ENCODE measurements at places on chromosomes 2 and 18. TPM values are rescaled to one million over a fixed set of nuclear protein-coding genes. Genes with fewer than 3 reads are reported as not detected.
A peak's percentile ranks its signal among the peaks of the same experiment; 100 is the strongest.

DNA sequence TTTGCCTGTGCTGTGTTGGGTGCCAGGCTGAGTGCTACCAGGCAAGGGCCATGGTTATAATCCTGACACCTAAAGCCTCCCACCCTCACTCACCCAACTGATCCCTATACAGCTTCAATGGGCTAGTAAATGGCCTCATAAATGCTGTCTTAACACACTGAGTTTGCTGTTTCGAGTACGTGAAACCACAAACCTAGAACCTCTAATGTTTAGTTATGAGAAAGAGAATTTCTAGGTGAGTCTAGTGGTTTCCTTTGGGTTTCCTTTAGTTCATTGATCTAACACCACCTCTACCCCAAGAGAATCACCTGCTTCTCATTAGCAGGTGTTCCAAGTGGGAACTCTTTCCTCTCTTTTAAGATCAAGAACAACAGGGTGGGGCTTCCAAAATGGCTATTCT is 172.0 kb downstream of the MC4R start:
- H3K4me1 ChIP-seq: peaks cover 5% of the 10 kb centered on the region
- no peaks in the 10 kb centered on the region for H3K27me3 ChIP-seq
- H3K36me3 ChIP-seq: no peaks in the 10 kb centered on the region
- H3K4me3 ChIP-seq: no peak overlapping the region
- H3K27ac ChIP-seq: no peak overlapping the region
- DNase-seq: no peak

GRCh38 chr2:181955010-181955409 is 30.6 kb upstream of the PPP1R1C start:
- DNase-seq: peak; percentile 40
- H3K36me3 ChIP-seq: no peaks in the 10 kb centered on the region
- no peaks in the 10 kb centered on the region for H3K27me3 ChIP-seq
- peaks cover 20% of the 10 kb centered on the region for H3K4me1 ChIP-seq

- H3K27me3 ChIP-seq: peaks cover 31% of the 10 kb centered on the region
- no peak overlapping the region for H3K27ac ChIP-seq
- H3K4me3 ChIP-seq: no peak overlapping the region
- DNase-seq: no peak
- H3K4me1 ChIP-seq: no peaks in the 10 kb centered on the region
Measured at GRCh38 chr18:49581371-49581770, 19.5 kb downstream of the LIPG start.

DNA sequence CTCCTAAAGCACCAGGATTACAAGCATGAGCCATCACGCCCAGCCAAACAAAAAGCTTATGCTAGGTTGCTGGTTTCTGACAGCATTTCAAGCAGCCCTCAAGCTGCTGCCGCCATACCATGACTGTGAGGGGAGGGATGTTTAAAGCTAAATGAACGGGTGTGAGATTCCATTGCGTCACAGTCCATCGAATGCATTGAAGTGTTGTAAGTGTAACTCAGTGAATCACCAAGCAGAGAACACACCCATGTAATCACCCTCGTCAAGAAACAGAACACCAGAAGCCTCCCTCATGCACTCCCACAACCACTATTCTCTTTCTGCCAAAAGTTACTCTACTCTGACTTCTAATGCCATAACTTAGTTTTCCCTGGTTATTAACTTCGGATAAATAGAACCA is 32.8 kb upstream of the MC5R start:
- no peak overlapping the region for H3K27ac ChIP-seq
- peak; percentile 54 for DNase-seq
- no peak overlapping the region for H3K4me3 ChIP-seq
- H3K36me3 ChIP-seq: no peaks in the 10 kb centered on the region
- H3K4me1 ChIP-seq: no peaks in the 10 kb centered on the region
- peaks cover 4% of the 10 kb centered on the region for H3K27me3 ChIP-seq

DNA sequence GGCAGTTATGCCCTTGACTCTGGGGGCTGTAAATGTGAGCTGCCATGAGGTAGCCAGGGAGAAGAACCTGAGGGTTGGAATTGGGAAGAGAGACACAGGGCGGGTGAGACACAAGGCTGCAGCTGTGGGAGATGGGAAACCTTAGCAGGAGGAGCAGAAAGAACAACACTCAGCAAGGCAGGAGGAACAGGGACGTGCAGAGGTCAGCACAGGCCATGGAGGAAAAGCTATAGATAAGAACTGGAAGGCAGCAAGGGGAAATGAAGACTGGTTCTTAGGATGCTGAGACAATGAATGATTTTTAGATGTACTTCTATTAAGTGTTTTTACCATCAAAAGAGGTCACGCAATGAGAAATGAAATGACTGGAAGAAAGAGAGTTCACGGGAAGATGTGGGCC is 80.2 kb downstream of the USP40 start:
- no peak for DNase-seq
- no peaks in the 10 kb centered on the region for H3K27me3 ChIP-seq
- peaks cover 38% of the 10 kb centered on the region for H3K4me1 ChIP-seq
- H3K36me3 ChIP-seq: peaks cover 48% of the 10 kb centered on the region

DNA sequence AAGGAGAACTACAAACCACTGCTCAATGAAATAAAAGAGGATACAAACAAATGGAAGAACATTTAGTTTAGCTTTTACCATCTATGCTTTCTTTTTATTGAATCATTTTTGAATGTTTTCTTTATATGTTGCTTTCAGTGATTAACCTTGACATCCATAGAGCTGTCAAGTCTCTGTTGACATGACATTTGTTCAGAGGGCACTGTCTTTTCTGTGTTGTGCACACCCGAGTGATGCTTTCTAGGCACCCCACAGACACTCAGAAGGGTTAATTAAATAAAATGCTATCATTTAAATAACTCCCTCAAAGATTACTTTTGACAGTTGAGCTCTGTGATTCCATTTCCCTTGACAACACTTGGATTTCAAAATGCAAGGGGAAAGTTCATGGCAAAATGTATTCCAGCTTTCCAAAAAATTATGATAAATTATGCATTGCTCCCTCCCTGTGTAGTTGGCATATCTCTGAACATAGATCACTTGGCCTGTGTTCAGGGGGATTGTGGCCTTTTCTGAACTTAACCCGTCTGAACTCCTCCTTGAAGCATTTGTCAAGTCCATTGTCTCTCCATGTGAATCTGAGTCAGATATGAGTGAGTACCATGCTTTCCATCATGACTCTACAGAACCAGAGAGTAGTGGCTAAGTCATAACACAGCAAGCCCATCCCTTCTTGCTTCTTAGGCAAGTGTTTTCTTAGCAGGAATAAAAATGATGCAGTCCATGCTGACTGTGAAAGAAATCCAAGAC is 372.6 kb downstream of the RPRM start:
- peak; percentile 1 for DNase-seq
- no peaks in the 10 kb centered on the region for H3K36me3 ChIP-seq
- H3K27ac ChIP-seq: no peak overlapping the region

Gene FBXO41
- total RNA-seq: 1.0 TPM

Gene CAMKMT
- 7.5 TPM for total RNA-seq
